ENCODE measurements at places on chromosomes 2 and 18.

DNA sequence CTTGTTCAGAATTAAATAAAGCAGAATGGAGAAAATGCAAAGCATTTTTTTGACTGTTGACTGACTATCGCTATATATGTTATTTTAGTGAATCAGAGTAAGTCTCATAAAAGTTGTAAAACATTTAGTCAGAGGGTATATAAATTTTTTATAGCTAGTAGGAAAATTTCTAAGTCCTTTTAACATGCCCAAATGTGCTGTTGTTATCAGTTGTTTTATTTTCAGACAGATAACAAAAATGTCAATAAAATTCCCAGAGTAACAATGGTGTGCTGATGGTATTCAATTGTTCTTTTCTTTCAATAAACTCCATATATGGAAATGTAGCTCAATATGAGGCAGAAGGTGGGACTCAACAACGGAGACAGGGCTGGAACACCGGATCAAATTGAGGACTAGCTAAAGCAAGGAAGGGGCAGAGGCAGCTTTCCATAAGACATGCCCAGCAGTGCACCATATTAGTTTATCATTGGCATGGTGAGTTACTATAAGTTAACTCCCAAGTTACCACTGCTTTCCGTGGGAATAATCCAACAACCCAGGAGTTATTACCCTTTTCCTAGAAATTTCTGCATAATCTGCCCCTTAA lies 26.6 kb downstream of the GULP1 start:
- no peak for DNase-seq

DNA sequence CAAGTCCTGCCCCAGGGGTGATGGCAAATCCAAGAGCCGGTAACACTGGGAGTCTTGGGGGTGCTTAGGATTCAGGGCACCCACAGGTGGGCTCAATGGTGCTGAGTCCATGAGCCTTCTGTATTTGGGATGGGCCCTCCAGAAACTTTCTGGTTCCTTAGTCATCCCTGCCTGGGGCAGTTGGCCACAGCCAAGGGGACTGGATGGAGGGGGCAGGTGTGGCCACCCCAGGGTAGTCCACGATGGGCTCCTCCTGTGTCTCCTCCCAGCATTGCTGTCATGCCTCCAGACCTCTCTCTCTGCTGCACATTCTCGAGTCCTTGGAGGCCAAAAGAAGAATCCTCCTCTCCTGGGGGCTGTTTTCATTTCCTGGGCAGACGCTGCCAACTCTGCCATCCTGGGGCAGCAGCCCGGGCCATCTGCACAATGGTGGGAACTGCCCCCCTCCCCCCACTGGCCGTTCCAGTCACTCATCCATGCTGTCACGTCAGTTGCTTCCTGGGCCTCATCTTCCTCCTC lies 158.0 kb upstream of the TWIST2 start:
- DNase-seq: no peak

DNA sequence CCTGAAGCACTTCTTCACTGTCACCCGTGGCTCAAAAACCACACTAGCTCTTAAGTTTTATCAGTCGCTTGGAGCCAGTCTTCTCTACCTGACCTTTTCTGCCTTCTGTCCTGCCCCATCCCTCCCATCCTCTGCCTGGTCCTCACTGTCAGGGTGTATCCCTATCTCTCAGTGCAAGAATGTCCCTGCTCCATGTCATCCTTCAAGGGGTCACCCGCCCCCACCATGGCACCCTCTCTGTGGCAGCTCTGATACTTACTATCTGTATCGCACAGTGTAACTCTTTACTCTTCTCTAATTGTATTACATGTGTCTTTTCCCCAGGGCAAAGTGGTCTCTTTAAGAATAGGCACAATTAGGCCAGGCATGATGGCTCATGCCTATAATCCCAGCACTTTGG lies 4.4 kb downstream of the VAMP5 start:
- DNase-seq: no peak

DNA sequence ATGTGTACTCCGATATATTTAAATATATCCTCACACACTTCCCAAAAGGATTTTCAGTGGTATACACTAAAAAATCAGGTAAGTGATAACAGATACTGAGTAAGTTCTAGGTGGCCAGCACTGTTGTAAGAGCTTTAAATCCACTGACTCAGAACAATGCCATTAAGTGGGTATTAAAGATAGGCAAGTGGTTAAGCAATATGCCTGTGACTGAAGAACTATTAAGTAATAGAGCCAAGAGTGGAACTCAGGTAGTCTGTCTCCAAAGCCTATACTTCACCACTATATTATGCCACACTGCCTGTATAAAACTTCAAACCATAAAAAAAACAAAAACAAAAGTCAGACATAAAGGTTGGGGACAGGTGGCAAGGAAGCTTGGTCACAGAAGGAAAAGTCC lies 37.2 kb downstream of the THUMPD2 start:
- no peak for DNase-seq

GRCh38 chr18:79989195-79989497 lies 783 bp upstream of the TXNL4A start:
- no peak for DNase-seq

GRCh38 chr18:46071653-46072375 lies at the start of gene PSTPIP2:
PSTPIP2 (minus strand) TSS chr18:46072260; CDS start chr18:46072188, 72 bp downstream.
- peak; percentile 22 for DNase-seq

GRCh38 chr2:226664140-226664539 lies 135.5 kb downstream of the IRS1 start:
- DNase-seq: no peak

DNA sequence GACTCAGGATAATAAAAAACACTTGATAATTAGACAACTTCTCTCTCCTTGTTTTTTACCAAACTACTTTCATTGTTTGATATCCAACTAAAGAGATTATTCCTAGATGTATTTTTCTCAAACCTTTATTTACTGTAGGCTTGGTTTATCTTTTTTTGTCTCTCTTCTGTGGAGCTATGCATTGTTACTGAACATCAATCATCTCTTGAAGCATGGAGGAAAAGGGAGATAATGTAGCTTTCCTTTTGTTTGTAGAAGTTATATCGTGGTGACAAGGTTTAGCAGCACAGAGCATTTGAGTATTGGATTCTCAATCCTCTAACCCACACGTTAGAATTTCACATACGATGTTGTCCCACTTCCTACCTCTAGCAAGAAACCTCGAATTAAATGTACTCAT lies 41.7 kb downstream of the SMCHD1 start:
- no peak for DNase-seq
